NCI-H446 treated with DMSO at 0.1 percent for 48 hours (cell line): ENCODE measurements at places on chromosomes 1 and 21.
A peak's percentile ranks its signal among the peaks of the same experiment; 100 is the strongest.

DNA sequence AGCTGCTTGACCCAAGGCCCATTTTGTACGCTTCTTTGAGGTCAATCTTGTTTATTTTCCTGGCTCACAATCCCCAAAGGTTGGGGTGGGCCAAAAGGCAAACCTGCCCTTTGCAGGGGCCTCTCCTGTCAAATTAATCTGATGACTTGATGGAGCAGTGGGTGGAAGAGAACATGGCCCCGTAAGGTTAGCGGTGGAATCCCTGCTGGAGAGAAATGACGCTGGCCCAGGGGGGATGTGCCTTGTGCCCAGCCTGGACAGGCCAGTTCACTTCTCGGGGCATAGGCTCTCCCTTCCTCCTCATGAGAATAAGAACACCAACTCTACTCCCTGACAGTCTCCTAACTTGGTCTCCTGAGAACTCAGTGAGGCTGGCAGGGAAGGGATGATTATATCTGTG lies 40.5 kb downstream of the C1orf198 start:
- no peak for DNase-seq

DNA sequence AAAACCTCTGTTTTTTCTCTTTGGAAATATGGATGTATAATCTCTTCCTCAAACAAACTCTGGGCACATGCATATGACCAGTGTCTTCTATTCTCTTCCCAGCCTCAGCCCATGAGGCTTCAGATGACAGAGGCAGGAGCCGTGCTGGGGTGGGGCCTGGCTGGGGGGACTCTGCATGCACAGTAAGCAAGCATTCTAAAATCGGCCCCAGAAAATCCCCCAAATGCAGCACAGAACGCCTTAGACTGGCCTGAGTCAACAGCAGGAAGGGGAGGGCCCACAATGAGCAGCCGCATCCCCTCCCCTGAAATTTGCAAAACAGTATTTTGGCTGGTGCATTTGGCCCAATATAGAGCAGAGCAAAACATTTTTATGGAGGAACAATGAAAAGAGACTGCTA lies 47.8 kb downstream of the ITPKB start:
- DNase-seq, result no peak

DNA sequence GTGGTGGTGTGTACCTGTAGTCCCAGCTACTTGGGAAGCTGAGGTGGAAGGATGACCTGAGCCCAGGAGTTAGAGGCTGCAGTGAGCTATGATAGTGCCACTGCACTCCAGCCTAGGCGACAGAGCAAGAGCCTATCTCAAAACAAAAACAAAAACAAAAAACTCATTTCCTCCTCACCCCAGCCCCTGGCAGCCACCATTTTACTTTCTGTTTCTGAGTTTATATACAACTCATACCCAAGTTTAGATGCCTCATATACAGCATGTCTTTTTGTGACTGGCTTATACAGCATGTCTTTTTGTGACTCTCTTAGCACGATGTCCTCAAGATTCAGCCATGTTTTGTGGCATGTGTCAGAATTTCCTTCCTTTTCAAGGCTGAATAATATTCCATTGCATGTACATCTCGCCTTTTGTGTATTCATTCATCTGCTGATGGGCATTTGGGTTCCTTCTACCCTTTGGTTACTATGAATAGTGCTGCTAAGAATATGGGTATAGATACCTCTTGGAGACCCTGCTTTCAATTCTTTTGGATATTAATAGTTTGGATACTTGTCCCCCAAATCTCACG lies 14.7 kb downstream of the COA7 start:
- no peak for DNase-seq

GRCh38 chr1:11855430-11855829 lies 3.3 kb downstream of the NPPB start:
- DNase-seq, result no peak

DNA sequence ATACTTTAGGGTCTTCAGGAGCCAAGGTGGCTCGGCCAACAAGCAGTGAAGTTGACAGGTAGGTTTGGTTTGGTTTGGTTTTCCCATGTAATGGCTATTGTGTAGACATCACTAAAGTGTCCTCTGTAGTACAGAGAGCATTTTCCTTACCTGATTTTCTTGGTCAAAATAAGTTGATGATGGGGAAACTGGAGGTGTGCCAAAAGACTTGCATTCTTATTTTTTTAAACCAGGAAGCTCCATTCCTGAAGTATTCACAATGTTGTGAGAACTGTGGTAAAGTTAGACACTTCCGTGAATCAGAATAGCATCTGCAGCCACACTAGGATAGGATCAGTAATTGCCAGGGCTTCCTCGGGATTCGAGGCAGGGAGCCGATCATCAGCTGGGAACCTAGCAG lies 2.9 kb downstream of the ZBTB37 start:
- DNase-seq, result no peak

DNA sequence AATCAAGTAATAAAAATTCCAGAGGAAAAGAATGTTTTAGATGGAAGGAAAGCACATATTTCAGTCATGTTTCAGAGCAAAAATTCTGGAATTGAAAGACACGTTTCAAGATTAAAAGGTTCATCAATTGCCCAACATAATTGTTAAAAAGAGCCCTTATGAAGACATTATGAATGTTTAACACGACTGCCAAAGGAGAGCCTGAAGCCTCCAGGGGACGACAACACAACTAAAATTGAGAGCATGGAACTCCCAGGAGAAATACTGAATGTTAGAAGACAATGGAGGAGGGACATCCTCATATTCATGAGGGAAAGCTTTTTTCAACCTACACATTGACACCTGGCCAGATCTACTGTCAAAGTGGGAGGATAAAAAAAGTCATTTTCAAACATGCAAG lies 16.0 kb downstream of the OR2T11 start:
- no peak for DNase-seq

DNA sequence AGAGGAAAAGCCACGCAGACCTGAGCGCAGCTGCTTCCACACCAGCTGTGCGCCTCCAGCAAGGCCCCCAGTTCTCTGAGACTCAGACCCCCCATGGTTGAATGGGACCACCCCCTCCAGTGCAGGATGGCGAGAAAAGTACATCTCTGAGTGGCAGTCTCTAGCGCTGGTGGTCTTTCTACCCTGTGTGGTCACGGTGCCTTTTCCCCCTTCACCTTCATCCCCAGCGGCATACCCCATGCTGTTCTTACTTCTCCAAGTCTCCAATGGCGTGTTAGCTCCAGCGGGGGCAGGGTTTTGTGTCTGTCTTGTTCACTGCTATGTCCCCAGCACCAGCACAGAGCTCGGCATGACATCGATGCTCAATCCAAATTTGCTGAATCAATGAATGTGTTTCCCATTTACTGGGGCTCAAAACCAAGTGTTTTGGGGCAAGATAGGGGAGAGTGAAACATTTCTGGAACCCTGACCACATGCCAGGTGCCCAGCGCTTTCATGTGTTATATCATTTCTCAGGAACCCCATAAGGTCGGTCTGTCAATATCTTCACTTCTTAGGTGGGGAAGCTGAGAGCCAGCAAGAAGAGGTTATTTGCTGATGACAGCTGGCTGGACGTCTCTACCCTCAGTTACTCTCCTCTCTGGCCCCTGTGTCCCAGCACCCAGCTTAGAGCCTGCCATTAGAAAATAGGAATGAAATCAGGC lies 959 bp upstream of the SDC3 start:
- DNase-seq, result no peak

- no peak for DNase-seq
Measured at GRCh38 chr1:82154219-82154970, 353.7 kb downstream of the ADGRL2 start.

- DNase-seq, result no peak
Measured at GRCh38 chr1:35432231-35432630, 125.0 kb downstream of the KIAA0319L start.

DNA sequence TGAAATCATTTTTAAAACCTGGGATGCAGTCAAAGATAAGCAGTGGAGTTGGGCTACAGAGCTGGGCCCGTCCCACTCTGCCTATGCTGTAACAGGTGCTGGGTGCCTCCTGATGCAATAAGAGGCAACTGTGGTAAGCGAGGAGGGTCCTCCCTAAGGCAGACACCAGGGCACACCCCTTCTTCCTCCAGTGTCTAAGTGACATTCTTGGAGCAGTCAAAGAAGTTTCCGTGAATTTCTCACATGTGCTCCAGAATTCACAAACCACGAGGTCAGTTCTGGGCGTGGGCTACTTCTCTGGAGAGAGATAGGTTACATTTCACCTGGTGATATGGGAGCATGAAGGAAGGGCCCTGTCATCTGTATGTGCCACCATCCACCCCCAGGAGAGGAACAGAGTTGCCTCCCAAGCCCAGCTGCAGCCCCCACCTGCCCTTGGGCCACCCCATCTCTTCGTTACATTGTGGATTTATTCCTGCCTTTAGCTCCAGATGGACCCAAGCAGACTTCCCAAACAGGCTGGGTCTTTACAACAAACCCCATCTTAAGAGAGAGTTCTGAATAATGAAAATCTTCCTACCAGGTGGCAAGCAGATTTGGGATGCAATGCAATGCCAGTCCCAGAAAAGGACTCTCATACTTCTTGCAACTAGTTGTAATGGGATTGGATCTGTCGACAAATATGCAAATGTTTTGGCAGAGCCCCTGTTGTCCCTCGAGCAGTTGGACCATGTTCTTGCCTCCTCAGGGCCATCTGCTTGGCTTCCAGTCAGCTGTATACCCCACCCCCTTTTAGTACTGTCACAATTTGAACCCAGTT lies 82.5 kb upstream of the CNTN2 start:
- peak; percentile 38 for DNase-seq
